Gastrocnemius medialis (tissue), 4 donors: ENCODE measurements at places on chromosomes 7 and 10.

- H3K27me3 ChIP-seq, result no peaks in the 10 kb centered on the region
- DNase-seq, result no peak
- H3K27ac ChIP-seq, result no peak overlapping the region
- no peaks in the 10 kb centered on the region for H3K4me1 ChIP-seq
Measured at GRCh38 chr10:3337741-3338140, 165.2 kb upstream of the PITRM1 start.

GRCh38 chr7:111012149-111012548 lies 78.8 kb upstream of the LRRN3 start:
- no peaks in the 10 kb centered on the region for H3K27me3 ChIP-seq
- no peak for DNase-seq
- no peaks in the 10 kb centered on the region for H3K36me3 ChIP-seq

GRCh38 chr10:131676800-131677421 lies 223.9 kb upstream of the PPP2R2D start:
- H3K27me3 ChIP-seq, result no peaks in the 10 kb centered on the region
- no peak overlapping the region for H3K27ac ChIP-seq
- no peaks in the 10 kb centered on the region for H3K36me3 ChIP-seq
- no peaks in the 10 kb centered on the region for H3K4me1 ChIP-seq
- H3K4me3 ChIP-seq, result no peak overlapping the region

- H3K4me3 ChIP-seq, result no peak overlapping the region
- H3K36me3 ChIP-seq, result no peaks in the 10 kb centered on the region
- no peak overlapping the region for H3K27ac ChIP-seq
- DNase-seq, result no peak
- H3K4me1 ChIP-seq, result no peaks in the 10 kb centered on the region
Measured at GRCh38 chr10:3203016-3203811, 30.6 kb upstream of the PITRM1 start.

DNA sequence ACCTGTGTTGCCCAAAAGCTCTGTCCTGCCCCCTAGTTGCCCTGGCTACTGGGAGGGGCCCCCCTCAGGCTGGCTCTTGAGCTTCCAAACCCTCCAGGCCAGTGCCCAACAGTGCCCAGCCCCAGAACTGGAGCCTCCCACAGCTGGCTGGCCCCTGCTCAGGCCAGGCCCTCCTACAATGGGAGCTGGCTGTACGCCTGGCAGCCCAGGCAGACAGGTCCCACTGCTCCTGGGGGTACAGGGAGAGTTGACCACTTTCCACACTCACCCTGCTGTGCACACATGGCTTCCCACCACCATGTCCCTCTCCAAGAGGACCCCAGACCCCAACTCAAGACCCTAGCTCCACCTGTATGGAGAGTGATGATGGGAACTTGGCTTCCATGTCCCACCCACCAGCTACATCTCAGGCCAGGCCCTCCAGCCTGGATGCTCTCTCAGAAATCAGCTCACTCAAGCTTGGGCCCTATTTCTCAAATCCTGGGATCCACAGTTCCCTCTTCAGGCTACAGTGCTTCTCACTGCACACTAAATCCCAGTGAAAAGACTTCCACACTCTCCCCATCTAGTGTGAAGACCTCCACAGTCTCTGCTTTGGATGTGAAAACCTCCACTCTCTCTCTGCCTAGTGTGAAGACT lies 92.6 kb downstream of the OAT start:
- no peaks in the 10 kb centered on the region for H3K4me1 ChIP-seq
- no peaks in the 10 kb centered on the region for H3K36me3 ChIP-seq
- H3K4me3 ChIP-seq, result no peak overlapping the region
- DNase-seq, result no peak

- H3K4me3 ChIP-seq, result no peak overlapping the region
- no peak overlapping the region for H3K27ac ChIP-seq
- no peaks in the 10 kb centered on the region for H3K27me3 ChIP-seq
Measured at GRCh38 chr7:55163733-55164132, 144.9 kb downstream of the EGFR start.

DNA sequence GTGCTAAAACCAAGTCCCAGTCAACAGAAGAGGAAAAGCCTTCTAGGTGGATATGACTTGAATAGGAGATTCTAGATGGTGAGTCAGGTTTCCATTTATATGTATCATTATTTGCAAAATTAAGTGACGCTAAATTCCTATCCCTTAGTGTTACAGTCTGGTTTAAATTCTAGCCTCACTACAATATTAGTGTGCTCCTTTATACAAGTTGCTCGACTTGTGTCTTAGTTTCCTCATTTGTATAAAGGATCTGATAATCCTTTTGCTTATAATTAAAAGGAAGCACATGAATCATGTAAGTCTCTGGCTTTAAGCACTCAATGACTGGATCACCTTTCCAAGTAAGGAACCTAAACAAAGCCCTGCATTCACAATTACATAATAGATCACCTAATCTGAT lies 105.7 kb downstream of the SVOPL start:
- no peak for DNase-seq
- no peaks in the 10 kb centered on the region for H3K4me1 ChIP-seq
- H3K36me3 ChIP-seq, result no peaks in the 10 kb centered on the region

DNA sequence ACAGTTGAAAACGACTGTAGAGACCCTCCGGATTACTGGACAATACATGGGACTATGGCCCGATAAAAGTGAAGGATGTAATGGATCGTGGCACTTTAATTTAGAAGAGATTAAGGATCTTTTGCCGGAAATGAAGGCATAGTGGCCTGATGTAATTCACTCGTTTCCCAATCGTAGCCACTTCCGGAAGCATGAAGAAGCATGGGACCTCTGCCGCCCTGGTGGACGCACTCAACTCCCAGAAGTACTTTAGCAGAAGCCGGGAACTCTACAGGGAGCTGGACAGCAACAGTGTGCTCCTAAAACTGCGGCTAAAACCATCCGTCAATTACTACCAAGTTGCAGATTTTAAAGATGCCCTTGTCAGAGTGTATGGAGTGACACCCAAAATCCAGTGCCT lies 59.6 kb upstream of the NUPR2 start:
- H3K4me3 ChIP-seq, result peak overlapping the region; percentile 55
- H3K4me1 ChIP-seq, result no peaks in the 10 kb centered on the region
- H3K36me3 ChIP-seq, result no peaks in the 10 kb centered on the region
- DNase-seq, result no peak
- H3K27me3 ChIP-seq, result no peaks in the 10 kb centered on the region

DNA sequence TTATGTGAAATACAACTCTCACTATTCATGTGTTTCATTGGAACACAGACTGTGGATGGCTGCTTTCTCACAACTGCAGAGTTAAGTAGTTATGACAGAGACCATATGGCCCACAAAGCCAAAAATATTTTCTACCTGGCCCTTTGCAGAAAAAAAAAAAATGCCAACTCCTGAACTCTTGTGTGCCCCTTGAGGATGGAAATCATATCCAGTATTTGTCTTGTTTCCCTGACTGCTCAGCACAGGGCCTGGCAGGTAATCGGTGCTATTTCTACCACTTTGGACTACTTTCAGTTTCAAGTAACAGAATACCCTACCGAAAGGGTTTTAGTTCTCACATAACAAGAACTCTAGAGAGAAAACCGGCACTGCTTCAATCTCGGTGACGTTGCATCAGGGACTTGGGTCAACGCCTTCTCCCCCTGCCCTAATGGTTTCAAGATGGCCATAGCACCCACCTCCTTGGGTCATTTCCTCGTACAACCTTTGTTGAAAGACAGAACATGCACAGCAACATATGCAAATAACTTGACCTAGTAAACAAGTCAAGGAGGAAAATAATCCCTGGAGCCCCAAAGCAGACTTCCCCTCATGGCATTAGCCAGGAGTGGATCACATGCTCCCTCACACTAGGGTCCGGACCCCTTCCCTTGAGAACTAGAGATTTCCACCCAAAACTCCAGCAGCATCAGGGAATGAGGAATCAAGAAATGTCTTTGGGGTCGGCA lies 11.8 kb upstream of the GPNMB start:
- peak overlapping the region; percentile 5 for H3K27ac ChIP-seq
- DNase-seq, result no peak
- peaks cover 10% of the 10 kb centered on the region for H3K4me1 ChIP-seq
- peak overlapping the region; percentile 30 for H3K4me3 ChIP-seq
- H3K36me3 ChIP-seq, result no peaks in the 10 kb centered on the region
- no peaks in the 10 kb centered on the region for H3K27me3 ChIP-seq

DNA sequence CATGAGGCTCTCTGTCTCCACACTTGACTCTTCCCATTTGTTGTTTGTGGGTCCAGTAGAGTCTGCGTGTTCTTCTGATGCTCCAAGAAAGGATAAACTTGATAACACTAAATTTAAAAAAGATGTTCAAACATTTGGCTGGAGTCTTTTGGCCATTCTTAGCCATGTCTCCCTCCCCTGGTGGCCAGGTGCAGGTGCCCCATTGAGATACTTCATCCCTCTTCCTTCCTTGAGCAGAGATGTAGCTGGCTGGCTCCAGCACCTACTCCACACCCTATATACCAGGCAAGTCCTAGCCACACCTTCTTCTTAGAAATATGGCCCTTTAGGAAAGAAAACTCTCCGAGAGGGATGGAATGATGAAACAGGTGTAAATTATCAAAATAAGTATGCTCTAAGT lies 103.2 kb upstream of the GJD4 start:
- DNase-seq, result no peak
- H3K36me3 ChIP-seq, result no peaks in the 10 kb centered on the region

GRCh38 chr10:26642896-26643653 lies 54.4 kb upstream of the PDSS1 start:
- no peak overlapping the region for H3K4me3 ChIP-seq
- H3K27ac ChIP-seq, result no peak overlapping the region
- no peaks in the 10 kb centered on the region for H3K27me3 ChIP-seq
- H3K4me1 ChIP-seq, result no peaks in the 10 kb centered on the region
- DNase-seq, result no peak
- no peaks in the 10 kb centered on the region for H3K36me3 ChIP-seq

DNA sequence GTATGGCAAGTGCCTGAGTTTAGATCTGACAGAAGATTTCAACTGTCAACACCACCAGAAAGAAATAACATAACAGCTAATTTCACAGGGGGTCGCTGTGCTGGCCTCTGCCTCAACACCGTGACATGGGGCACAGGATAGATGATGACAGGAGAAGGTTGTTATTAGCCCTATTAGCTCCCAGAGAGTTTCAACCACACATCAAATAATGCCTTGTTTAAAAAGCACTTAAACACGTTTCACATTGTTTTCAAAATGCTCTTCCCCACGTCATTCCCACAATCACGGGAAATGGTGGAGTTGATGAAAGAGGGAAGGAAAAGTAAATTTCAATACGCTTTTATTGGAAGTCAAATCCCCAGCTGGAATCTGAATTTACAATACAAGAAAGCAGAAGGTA lies 184.7 kb downstream of the MAGI2 start:
- DNase-seq, result no peak
- H3K4me1 ChIP-seq, result no peaks in the 10 kb centered on the region
- H3K27me3 ChIP-seq, result no peaks in the 10 kb centered on the region

DNA sequence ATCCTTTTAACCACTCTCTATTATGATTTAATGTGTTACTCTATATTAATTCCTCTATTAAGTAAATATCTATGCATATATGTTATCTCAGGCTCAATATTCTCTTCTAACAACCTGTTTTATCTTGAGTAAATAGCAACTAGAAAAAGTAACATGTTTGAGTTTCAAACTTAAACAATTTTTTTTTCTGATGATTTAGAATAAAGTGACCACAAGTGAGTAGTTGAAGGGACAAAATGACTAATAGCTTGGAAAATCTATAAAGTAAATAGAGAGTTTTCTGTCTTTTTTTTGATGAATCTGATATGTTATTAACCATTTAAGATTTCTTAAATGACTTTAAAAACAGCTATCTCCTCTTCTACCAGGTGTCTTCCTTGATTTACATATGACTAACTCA lies 483.8 kb downstream of the TFEC start:
- no peak overlapping the region for H3K4me3 ChIP-seq
- no peak overlapping the region for H3K27ac ChIP-seq

- H3K4me3 ChIP-seq, result no peak overlapping the region
- no peaks in the 10 kb centered on the region for H3K4me1 ChIP-seq
- DNase-seq, result peak; percentile 23
- H3K27ac ChIP-seq, result no peak overlapping the region
- no peaks in the 10 kb centered on the region for H3K27me3 ChIP-seq
Measured at GRCh38 chr10:88113232-88113631, 249.8 kb downstream of the PTEN start.

DNA sequence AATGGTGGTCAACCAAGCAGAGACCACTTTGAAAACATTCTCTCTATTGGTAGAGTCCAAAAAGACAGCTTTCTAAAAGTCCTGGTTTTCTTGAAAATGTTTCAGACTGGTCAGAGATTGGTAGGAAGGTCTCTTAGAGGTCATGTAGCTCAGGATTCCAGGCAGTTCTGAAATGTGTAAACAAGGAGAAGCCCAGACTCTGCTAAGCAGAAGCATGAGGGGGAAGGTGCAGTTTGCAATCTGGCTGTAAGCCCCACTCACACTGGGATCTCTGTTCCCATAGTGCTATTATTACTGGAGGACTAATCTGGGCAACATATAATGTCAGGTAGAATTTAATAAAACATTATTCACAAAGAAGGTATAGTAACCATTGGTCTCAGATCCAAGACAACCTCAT lies 101.1 kb downstream of the MAGI2 start:
- no peak overlapping the region for H3K4me3 ChIP-seq
- H3K27me3 ChIP-seq, result no peaks in the 10 kb centered on the region
- no peak for DNase-seq
- no peaks in the 10 kb centered on the region for H3K36me3 ChIP-seq
- no peak overlapping the region for H3K27ac ChIP-seq
